Activated T-helper 1 cell treated with anti-CD3 and anti-CD28 coated beads, Interleukin-12 subunit alpha, Interleukin-12 subunit beta, Interleukin-2, Interleukin-4 antibody, amounts not matched to agents 30 ng/mL and 10 ng/mL and 1 ng/mL, durations not matched to agents 14 hours and 24 hours and 36 hours (primary cell): ENCODE measurements at places on chromosomes 7 and 10.

DNA sequence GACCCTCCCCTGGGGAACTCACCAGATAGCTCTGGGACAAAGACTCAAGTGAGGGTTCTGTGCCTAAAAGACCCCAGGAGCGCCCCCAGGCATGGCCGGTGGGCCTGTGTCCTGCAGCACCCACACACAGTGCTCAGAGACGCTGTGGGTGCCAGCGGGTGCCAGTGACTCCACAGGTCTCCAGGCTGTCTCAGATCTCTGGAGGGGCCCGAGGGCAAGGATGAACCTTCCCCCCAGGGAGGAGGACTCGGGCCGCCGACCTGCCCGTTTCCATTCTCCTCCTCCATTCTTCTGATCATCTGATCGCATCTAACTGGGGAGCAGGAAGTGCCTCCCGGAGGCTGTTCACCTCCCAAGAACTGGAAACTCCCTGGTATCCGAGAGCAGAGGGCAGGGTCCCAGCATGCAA, 980 bp downstream of the ADAM8 start:
- no peak for DNase-seq

- DNase-seq: no peak
These were observed 138.1 kb downstream of the NOC3L start for GRCh38 chr10:94224656-94225055.

GRCh38 chr7:121954803-121955202, 81.8 kb downstream of the PTPRZ1 start:
- DNase-seq: no peak

GRCh38 chr10:90813594-90814365, 44.1 kb downstream of the HTR7 start:
- DNase-seq: no peak

DNA sequence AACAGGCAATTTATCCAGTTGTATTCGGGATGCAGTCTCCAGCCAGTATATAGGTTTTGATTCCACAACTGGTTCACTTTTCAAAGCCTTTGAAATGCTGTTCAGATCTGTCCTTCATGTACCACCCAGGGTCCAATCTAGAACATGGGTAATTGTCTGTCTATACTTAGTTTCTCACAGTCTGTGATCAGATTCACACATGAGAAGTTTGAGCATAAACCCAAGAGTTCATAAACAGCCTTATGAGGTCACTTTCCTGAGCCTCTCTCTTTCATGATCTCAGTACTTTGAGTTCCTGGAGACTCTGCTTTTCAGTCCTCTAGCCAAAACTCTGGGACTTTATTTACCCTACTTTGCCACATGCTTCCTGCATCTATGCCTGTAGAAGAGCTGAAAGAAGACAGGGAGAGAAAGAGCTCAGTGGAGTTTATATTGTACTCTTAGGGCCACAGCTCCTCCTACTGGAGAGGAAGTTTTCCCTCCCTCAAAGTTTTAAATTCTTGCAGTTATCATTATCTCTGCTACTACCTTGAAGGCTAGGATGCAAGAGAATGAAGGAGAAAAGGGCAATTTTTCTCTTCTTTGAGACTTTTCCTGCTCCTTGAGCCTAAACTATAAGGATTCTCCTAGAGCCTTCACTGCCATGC, 172.0 kb downstream of the ZEB1 start:
- no peak for DNase-seq

DNA sequence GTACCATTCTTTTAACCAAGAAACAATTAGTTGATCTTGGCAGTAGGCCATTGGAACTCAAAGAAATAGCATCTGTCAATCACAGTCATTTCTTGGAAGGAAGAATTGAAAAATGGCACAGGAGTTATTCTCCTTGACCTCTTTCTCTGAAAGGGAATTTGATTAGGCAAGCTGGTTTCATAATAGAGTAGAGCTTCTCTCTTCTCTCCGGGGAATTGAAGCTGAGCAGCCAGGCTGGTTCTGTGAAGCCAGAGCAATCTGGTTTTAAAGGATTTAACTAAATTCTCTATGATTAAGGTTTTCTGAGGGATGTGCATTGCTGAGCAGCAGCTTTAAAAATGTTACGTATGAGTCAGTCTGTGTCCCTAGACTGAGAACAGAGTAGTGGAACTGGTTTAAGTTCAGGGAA, 70.2 kb downstream of the AHCYL2 start:
- DNase-seq: no peak

DNA sequence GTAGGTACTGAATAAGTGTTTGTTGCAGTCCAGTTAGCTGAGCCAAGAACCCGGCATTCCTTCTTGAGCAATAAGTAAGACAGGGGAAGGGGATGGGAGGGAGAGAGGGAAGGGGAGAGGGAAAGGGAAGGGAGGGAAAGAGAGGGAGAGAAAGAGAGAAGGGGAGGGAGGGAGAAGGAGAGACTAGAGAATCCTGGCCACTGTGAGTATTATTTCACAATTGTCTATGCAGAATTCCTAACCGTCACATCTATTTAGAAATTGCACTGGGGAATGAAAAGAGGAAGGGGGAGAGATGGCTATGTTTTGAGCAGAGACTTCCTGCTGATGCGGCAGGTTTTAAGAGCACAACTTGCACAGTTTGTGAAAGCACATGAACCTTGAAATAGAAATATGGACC, 251.4 kb upstream of the ZMIZ1 start:
- no peak for DNase-seq

- no peak for DNase-seq
These were observed 314.9 kb downstream of the CALN1 start for GRCh38 chr7:72097226-72097625.

DNA sequence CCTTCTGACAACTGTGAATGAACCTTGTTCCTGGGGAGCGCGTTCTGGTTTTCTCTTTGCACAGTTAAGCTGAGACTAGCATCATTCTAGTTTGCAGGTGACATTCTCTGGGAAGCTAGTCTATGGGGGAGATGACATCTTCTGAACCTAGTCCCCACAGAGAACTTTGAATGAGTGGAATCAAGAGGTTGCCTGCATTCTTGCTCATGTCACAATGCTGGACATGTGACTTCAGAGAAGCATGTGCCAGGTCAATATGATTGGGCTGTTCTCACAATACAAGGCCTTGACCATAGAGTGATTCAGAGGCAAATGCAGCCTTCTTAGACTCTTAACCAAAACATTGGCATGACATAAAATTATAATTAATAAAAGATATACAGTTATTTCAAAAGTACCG, 22.1 kb downstream of the KLLN start:
- no peak for DNase-seq

DNA sequence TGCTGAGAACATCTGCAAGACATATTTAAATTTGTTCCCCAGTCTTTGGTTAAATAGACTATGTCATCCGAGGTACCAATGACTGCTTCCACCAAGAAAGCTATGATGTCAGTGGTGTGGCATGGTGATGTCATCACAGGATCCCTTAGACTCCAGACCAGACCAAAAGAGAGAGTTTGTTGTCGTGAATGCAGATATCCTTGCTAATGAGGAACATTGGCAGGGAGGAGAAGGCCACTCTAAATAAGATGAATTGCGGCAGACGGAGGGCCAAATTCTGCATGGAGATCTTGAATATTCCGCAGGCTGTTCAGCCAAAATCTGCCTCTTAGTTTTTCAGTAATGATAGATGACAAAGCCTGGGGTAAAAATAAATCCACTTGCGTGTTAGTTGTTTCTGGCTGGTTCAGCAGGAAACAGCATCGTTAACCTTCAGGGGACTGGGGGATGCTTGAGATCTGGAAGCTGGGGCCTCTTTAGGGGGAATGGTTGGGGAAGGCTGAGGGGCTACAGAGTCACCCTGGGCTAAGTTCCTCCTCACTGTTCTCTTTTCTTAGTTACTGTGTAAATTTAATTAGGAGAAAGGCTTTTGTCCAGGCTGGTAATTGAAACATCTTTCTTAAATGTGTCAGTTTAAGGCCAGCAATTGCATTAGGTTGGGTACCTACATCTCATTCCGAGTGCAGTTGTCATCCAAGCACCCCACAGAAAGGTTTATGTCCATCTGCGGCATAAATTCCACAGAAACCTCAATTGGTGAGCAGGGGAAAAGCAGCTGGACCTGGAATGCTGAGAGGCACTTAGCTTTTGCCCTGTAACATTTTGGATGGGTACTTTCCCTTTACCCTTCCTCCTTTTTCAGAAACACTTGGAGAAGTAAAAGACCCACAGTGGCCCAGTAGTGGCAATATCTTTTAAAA, 11.6 kb upstream of the CAMK1D start:
- no peak for DNase-seq

- no peak for DNase-seq
These were observed 44.3 kb upstream of the INPP5A start for GRCh38 chr10:132493246-132493755.

DNA sequence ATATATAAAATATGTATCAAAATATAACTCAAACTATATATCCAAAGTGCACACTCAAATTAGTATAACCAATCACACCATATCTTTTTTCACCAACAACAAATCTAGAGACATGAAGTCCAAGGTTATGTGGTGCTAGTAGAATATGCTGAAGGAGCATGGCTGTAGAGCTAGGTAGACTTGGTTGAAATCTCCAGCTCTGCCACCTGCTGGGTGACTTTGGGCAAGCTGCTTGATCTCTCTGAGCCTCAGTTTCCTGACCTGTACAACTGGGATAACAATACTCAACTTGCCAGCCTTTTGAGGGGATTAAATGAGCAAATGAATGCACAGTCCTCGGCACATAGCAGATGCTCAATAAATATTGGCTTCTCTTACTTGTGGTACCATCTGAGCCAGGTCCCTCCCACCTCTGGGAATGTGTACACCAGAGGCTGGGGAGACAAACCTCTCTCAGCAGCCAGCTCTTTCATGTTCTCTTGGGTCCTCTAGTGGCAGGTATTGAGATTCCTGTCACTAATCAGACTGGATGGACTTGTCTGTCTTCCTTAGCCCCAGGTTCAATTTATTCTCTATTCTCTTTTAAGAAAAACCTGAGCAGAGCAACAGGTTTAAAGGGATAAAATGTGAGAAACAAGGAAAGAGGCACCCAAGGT, 94.3 kb upstream of the PDE1C start:
- no peak for DNase-seq
